ENCODE measurements at places on chromosomes 6 and 20. TPM values are rescaled to one million over a fixed set of nuclear protein-coding genes. Genes with fewer than 3 reads are reported as not detected.

DNA sequence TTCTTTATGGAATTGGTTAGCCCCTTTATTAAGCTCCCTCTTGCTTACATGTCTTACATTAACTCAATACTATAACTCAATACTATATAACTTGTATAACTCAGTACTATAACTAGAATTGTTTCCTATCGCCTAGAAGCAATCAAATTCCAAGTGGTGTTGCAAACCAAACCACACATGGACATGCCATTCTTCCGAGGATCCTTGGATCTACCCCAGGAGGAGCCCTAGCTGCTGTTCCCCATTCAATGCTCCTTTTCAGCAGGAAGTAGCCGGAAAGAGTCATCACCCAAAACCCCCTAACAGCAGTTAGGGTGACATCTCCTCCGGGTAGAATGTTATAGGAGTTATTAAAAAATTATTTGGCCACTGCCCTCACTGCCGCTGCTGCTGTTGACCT is 40.5 kb downstream of the PLN start:
- no peak for DNase-seq

GRCh38 chr20:21127201-21127981 is 1.5 kb downstream of the KIZ start:
- no peak for DNase-seq

DNA sequence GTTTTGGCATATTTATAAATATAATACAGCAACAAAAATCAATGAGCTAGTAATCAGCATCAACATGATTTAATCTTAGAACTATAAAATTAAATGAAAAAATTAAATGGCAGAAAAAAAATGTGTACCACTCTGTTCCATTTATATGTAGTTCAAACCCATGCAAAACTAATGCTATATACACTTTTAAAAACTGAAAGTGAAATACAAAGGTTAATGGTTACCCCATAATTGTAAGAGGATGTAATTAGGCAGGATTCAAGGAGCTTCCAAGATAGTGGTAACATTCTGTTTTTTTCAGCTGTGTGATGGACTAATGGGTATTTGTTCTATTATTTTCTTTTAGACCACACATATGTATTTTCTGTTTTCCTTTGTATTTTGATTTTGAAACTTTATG is 492.1 kb downstream of the UTRN start:
- no peak for DNase-seq

GRCh38 chr20:23296841-23297701 is 53.5 kb upstream of the NXT1 start:
- no peak for DNase-seq

The MYT1 gene
- not detected for total RNA-seq

The HCK gene
- total RNA-seq = not detected

The OR2W1 gene
- not detected for total RNA-seq
